ENCODE measurements at places on chromosomes 2 and 18.

DNA sequence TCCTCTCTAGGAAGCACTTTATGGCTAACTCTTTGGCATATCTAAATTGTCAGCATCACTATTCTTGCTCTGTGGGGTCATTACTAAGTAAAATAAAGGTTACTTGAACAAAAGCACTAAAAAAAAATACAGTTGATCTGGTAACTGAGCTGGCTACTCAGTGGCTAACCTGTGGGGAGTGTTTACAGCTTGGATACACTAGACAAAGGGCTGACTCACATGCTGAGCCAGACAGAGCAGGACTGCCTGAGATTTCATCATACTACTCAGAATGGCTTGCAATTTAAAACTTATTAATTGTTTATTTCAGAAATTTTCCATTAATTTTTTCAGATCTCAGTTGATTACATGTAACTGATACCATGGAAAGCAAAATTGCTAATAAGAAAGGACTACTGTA is 1690.4 kb upstream of the SLC39A10 start:
- peak; percentile 69 for DNase-seq

DNA sequence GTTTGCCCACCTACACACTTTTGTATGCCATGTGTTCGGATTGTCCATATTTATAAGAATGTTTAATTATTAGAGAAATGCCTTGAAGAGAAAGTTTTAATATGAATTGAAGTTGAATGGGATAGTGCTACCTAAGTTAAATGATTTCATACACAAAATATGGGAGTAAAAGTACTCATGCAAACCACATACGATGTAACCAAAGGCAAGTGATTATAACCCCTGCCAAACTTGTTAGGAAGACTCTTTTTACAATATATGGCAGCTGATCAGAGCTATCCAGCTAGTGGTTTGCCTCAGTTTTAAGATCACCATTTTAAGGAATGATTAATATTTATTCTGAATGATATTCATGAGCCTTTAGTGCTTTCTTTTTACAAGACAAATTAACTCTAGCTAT is 106.7 kb downstream of the MYO1B start:
- no peak for DNase-seq

DNA sequence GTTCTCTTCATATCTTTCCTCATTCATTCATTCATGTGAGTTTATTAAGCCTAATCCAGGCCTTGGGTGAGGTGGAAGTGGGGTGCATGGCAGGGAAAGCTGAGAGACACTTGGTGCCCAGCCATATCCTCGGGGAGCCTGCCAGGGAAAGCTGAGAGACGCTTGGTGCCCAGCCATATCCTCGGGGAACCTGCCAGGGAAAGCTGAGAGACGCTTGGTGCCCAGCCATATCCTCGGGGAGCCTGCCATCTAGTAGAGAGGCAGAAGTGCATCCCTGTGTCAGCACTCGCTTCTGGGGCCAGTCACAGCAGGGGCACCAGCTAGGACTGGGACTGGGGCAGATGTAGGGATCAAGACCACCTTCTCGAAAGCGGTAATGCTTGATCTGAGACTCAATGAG is 39.4 kb downstream of the DDX18 start:
- no peak for DNase-seq

DNA sequence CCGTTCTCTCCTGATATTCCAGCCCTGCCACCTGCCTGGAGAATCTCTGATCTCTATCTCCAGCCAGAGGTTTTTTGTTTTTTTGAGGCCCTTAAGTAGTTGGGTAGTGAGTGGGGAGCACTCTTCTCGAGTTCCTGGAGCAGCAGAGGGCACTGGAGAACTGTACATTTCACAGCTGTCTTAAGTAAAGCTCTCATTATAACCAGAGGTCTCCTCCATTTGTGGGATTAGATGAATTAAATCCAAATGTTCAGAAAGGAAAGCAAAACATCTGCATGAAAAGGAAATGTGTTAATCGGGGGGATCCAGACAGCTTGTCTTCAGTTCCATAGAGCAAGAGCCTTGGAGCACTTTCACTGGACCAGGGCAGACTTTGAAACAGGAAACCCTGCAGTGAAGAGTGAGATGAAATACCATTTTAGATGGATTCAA is 32.8 kb downstream of the AOX1 start:
- peak; percentile 87 for DNase-seq

DNA sequence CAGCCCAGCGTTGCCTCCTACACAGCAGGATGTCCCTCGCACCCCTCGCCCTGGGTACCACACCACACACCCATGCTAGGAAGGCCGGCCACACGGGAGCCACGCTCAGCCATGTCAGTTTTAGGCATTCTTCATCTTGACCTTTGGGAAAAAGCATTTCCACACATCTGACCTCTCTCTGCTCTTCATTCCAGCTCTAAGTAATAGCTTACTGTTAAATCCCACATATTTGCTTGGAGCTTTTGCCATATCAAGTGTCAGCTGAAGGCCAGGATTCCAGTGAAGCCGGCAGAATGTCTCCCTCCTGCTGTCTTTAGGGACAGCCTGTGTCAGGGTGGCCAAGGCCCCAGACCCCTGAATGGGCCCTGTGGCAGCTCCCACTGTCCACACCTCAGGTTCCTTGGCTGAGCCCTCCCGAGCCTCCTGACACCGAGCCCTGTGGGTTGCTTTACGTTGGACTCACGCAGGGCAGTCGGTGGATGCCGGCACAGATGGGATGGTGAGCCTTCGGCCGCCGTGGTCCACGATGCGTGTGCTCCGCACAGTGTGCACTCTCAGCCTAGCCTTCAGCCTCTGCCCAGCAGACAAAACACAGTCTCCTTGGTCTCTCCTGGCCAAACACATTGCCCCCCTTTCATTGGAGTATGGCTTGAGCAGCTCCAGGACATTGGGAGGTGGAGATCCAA is 202.0 kb downstream of the SEPTIN10 start:
- DNase-seq = no peak

- no peak for DNase-seq
Observed at GRCh38 chr2:217149087-217149660, 289.3 kb upstream of the TNP1 start.

GRCh38 chr18:3269241-3269913 is 7.4 kb downstream of the MYL12B start:
- DNase-seq = no peak

DNA sequence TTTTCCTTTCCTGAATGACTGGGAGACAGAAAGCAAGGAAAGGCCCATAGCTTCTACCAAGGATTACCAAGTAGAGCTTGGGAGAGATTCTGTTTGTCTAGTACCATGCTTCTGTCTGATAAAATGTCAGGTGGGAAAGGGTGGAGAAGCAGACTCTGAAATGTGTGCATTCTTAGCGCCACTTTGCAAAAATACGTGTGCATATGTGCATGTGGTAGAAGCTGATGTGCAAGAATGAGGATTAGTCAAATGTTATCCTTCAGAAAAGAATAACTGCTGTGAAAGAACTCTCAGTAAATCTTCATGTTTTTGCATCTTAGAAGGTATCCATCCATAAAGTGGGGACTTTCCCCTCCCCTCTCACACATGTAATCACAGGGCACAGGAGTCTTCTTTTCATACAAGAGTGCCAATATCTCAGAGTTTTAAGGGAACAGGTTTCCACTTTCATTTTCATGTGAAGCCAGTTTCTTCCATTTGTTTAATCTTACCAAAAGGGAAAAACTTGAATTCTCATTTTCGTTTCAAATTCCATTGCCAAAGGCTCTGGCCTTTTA is 15.4 kb upstream of the DGKD start:
- DNase-seq = no peak

GRCh38 chr18:75638776-75639471 is 211.4 kb upstream of the SMIM21 start:
- peak; percentile 69 for DNase-seq

DNA sequence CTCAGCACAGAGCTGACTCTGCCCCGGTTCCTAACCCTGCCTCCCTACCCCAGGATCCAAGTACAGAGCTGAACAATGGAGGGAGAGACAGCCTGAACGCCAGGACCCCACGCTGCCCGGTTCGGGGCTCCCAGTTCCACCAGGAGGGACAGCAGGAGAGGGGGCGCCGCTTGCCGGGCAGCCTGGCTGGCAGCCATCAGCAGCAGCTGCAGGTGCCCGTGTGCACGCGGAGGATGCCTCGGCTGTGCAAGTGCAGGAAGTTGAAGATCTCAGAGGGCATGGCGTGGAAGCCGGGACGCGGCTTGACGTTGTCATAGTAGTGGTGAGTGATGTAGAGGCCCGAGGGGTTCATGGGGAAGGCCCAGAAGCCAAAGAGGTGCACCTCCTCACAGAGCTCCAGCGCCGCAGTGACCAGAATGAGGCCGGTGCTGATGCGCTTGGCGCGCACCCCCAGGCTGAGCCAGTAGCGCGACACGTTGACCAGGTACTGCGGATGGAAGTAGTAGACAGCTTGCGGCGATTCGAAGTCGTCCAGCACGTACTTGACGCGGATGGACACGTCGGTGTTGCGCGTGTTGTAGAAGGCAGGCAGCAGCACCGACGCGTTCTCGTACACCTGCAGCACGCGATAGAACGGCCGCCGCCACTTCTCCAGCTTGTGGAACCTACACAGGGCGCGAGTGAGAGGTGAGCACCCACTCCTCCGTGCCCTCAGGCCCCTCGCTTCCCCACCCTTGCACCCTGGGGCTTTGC is 23.0 kb upstream of the LOXHD1 start:
- DNase-seq = no peak

- DNase-seq = no peak
Observed at GRCh38 chr2:176239031-176239430, 30.2 kb upstream of the MTX2 start.

- DNase-seq = no peak
Observed at GRCh38 chr2:240672076-240672700, 10.5 kb downstream of the AQP12B start.

- DNase-seq = no peak
Observed at GRCh38 chr2:127067620-127068350, 39.2 kb downstream of the BIN1 start.

GRCh38 chr2:208370881-208371633 is 35.5 kb upstream of the PTH2R start:
- no peak for DNase-seq

DNA sequence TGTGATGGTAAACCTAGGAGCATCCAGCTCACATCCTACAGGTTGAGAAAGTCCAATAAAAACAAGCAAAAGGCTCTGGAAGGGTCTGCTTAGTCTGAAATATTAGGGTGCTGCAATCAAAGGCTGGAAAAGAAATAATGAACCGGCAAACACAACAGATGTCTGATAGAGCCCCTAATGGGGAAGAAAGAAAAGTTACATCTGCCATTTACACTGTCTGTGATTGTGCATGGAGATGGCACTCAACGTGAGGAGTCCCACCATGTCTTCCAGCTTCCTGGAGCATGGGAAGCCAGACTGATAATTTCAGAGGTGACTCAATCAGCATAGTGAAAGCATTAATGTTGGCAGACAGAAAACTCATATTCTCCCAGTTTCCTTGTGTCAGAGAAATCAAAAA is 307.8 kb downstream of the EPHA4 start:
- DNase-seq = no peak

GRCh38 chr2:239152239-239152915 is 248.4 kb downstream of the HDAC4 start:
- no peak for DNase-seq

DNA sequence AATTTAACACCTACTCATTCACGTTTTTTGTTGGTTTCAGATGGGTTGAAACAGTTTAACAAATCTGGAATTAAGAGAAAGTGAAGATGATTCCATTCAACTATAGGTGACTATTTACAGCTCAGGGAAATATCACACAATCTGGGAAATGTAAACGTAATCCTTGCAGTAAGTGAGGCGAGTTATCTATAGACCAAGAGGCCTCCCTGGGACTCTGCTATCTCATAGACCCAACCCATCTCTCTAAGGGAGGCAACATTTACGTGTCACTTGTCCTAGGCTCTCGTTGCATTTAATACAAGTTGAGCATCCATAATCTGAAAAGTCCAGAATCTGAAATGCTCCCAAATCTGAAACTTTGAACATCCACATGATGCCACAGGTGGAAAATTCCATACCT is 2.0 kb upstream of the MOB4 start:
- no peak for DNase-seq

DNA sequence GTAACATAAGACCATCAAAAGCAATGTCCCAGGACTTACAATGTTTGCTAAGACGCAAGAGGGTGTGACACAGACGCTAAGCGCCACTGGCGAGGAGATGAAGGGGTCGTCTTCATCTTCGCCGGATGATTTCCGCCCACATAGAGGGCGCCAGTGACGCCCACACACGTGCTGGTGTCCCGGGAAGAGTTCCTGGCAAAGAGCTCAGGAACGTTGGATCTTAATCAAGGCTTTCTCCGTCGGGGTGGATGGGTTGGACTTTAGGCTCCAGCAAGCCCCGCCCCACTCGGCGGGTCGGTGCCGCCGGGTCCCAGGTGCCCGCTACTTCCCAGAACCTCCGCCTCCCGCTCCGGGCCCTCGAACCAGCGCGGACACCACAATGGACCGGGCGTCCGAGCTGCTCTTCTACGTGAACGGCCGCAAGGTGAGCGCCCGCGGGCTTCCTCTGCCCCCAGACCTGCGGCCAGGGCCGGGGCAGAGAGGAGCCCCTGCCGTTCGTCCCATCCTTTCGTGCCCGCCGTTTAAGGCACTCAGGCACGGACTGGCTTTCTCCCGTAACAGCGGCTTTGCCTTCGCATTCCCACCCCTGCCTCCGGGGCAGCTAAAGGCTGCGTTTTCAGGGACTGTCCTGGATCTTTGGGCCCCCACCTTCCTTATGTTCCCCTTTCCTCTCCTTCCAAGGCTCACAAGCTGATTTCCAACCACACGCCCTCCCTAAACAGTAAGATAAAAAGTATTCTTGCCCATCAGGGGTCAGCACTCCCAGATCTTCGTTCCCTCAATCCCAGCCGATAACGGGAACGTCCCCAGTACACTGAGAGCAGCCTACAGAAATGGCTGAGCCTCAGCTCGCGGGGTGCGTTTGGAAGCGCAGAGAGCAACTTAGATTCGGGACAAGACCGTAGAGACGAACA is at the start of gene AOX1:
Gene AOX1 (plus strand): TSS at position 285 of the 914 bp plus-strand sequence. CDS start 95 bp downstream, at position 380.
- DNase-seq = no peak

DNA sequence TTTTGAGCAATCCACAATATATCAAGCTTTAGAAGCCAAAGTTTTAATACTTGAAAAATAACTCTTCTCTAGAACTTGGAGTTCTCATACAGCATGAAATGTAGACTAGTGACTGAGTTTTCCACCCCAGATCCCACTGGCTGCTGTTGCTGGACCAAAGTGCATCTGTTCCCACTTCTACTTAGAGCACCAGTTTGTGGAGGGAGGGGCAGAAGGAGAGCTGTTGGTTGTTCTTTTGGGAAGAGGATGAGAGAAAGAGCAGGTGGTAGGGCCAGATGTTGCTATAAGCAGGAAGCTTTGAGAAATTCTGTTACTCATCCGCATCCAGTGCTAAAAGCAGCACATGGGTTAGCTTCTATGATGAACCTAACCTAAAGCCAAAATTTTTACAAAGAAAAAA is 59.0 kb downstream of the MBD2 start:
- no peak for DNase-seq

DNA sequence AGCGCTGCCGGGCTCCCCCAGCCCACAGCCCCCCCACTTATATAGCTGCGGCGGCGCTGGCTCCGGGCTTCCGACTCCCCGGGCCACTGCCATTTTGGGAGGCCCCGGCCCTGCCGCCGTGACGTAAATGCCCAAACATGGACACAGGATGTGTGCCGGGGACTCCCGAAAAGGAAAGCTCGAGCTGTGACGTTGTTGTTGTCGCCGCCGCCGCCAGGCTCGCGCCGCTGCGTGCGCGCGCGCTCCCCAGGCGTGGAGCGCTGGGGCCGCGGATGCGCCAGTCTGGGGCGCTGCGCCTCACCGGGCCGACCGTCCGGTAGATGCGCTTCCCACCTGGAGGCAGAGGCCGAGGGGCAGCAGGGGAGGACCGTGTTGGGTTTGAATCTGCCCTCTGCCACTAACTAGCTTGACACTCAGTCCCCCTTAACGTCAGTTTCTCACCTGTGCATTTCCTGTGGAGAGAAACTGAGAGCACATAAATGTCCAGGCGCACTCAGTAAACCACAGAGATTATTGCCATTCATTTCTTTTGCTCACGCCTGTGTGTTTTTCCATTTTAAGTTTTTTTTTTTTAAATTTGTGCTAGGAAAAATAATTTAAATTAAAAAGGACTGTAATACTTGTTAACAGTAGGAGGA is at the start of gene EGR4:
Gene EGR4 (minus strand): TSS at position 15 of the 638 bp plus-strand sequence. CDS start 231 bp downstream, outside the sequence.
- no peak for DNase-seq

Measured in fibroblast of skin of left quadriceps (primary cell).